HFF-Myc (cell line): ENCODE measurements at places on chromosomes 1 and 21.

GRCh38 chr1:232793944-232794343 is 11.3 kb upstream of the MAP10 start:
- peak; percentile 35 for DNase-seq

- DNase-seq, result no peak
Observed at GRCh38 chr1:237685551-237685950, 205.2 kb downstream of the ZP4 start.

DNA sequence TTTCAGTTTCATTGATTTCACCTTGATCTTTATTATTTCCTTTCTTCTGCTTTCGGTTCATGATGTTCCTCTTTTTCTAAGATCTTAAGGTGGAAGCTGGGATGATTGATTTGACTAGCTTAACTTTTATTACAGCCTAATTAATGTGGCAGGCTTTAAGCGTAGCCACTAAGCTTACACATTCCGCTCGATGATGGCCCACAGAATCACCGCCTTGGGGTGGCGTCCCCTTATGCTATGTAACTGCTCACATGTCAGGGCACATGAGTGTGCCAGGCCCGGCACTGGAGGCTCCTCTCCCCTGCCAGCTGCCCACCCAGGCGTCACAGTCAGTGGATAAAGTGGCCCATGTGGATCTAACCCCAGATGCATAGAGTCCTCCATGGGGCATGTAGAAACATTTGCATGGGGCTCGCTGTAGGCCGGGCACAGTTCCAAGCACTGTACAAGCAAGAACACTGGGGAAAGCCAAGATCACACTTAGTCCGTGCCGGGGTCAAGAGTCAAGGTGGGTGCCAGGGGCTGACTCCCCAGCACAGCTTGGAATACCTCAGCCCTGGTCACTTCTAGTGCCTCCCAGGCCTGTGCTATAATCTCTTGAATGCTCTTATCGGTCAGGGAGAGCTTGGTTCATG is 41.7 kb downstream of the PKNOX1 start:
- DNase-seq, result no peak

- no peak for DNase-seq
Observed at GRCh38 chr1:147851149-147851548, 51.4 kb upstream of the GJA8 start.

GRCh38 chr1:190479516-190479915 is 1.9 kb upstream of the BRINP3 start:
- no peak for DNase-seq

DNA sequence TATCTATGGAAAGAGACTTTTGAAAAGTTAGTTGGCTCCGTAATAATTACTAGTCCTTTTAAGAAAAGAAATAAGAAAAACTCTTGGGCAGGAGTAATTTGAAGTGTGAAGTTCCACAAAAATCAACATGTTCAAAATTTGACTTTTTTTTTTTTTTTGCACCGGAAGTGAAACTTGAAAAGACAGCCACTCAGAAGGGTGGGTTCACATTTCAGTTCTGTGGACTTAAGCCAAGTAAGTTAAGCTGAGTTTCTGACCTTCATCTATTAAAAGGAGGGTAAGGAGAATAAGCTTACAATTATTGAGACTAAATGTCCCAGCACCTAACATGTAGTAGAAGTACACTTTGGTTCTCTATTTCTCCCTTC is 11.0 kb downstream of the RO60 start:
- no peak for DNase-seq

DNA sequence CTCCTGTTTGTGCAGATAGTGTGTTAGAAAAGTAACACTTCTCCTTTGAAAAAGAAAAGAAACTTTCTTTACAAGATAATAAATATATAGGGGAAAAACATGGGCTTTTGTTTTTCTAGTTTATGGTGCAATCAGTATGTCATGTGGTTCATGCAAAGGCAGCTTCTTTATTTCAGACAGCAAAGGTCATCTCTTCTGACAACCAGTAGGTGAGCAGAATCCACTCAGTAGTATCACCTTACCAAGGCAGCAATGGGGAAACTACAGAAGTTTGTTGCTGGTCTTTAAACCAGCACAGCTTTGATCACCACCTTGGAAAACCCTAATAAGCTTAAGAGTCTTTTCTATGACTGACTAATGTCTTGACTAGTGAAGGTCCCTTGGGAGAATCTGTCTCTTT is 13.0 kb upstream of the SAMSN1 start:
- no peak for DNase-seq

GRCh38 chr1:86975993-86976550 is 61.6 kb downstream of the HS2ST1 start:
- DNase-seq, result no peak

DNA sequence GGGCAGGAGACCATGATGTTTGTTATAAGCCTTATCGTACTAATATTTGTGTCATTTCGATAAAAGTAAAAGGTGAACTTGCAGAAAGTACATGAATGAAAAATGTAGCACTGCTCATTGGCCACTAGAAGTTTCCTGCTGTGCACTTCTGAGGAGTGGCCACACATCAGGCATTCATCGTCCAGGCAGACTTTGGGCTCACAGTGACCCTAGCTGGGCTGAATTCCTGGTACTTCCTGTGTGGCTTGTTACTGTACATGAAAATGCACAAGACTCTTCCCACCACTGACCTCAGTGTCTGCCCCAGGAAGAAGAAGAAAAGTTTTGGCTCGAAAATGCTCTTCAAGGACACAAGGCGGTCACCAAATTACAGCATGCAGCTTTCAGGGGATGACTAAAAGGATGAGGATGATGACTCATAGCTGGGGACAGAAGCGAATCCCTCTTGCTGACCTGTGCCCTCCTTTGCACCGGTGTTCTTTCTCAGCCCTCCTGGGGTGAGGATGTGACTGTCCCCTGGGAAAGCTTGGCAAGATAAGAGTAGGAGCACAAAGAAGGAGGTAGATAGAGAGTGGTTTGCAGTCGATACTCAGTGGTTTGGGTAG is 252.4 kb upstream of the KAZN start:
- DNase-seq, result no peak

DNA sequence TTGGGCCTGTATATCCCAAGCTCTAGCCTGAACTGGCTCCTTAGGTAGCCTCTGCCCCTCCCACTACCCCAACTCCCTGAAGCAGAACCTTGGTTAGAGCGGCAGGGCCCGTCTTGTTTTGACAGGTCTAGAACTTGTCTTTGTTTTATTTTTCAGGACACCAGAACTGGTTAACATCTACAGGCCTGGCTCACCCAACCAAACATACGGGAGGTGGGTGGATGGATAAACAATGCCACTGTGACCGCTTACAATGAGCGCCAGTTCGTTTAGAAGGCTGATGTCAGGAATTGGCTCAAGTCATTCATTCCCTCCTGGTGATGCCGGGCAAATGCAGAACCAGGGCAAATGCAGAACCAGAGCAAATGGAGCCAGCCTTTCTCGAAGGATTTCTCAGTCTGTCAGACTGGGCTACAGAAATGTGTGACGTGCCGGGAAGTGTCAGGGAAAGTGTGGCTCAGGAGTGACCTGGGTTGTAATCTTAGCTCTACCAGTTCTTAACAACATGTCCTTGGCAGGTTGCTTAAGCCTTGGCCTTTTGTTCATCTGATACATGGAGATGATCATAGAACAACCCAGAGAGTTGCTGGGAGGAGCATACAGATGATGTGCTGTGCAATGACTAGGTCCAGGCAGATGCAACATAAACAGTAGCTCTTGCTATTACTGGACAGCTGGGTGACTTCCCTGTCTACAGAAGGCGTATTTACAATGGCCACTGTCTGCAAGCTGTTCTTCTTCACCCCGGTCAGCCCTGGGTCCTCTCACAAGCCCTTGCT is 30.5 kb upstream of the BTG2 start:
- DNase-seq, result no peak

DNA sequence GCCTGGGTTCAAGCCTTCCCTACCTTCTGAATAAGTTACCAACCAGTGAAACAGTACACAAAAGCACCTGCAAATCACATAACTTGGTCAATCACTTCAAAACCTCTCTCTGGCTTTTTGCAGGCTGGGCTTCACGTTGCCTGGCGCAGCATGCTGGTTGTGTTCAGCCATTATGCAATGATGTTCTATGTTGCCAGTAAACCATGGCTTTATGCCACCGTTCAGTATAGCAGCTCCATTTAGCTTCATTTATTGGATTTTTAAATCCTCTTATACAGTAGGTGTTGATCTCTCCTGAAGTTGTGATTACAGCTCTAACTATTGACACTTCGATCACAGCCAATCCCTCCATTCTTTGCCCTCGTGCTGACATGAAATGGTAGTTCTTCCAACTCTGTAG is 233.6 kb upstream of the PTBP2 start:
- no peak for DNase-seq
